Fibroblast of the aortic adventitia (primary cell): ENCODE measurements at places on chromosomes 5 and 9. TPM values are rescaled to one million over a fixed set of nuclear protein-coding genes. Genes with fewer than 3 reads are reported as not detected.

DNA sequence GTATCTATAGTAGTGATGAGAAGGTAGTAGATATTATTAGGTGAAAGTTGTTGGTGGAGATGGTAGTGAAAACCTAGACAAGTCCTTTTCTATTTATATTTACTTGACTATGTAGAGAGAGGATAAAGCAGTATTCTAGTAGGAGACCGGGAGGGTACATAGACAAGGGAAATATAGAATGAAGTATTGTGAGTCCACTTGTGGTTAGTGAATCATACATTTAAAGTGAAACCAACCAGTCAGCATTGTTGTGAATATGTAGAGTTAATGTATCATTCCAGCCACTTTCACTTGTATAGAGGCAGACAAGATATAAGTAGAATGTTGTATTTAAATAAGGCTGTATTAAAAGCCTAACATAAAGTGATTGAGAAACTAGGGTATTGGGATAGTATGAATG lies 1711.3 kb upstream of the ACO1 start:
- DNase-seq, result no peak

DNA sequence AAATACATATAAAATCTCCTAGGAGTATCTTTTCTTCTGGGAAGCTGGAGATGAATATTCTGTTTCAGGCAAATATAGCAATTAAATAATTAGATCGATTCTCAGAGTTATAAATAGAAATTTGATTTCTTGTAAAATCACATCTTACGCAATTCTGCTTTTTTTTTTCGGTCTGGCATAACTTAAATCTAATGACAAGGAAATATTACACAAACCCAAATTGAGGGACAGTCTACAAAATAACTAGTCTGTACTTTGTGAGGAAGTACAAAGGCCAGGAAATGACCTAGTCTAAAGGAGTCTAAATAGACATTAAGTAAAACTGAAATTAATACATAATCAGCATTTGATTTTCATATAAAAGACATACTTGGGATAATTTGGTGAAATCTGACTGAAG lies 133.3 kb downstream of the KIAA0825 start:
- no peak for DNase-seq

GRCh38 chr9:133546287-133546680 lies 11.8 kb downstream of the ADAMTSL2 start:
- DNase-seq, result no peak

GRCh38 chr9:948497-948896 lies 28.0 kb upstream of the DMRT3 start:
- DNase-seq, result no peak

DNA sequence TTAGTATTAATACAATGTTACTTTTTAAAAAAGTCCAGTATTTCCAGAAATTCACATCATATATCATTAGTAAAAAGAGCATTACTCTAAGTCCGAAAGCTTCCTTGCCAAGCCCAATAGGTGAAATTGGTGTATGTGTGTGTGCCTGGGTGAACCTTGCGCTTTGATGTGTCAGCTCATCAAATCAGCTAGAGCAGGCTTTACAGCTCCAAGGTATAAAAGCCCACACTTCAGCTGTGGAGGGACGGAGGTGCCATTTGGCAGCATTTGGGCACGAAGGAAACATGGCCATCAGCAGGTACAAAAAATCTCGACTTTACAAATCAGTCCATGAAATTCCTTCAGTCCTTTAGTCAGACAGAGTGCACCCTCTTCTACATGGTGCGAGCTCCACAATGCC lies 76.5 kb upstream of the IL7R start:
- DNase-seq, result no peak

- peak; percentile 96 for DNase-seq
Observed at GRCh38 chr9:130860458-130861316, 25.6 kb downstream of the ABL1 start.

- no peak for DNase-seq
Observed at GRCh38 chr5:2588850-2589501, 162.5 kb downstream of the IRX2 start.

DNA sequence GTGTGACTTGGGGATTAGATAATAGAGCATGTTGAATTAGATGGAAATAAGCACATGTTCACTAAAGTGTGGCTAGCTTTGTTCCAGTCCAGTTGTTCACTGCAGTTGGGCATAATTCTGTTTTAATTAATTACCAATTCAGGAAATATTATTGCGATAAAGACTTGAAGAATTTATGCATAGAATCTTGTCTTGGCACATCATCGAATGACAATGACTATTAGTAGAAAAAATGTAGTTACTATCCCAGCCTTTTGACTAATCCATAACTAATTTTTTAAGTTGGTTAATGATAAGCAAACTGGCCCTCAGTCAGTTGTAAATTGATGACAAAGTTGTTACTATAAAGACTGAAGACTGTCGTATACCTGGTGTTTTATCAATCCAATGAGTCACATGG lies 10.5 kb downstream of the LNPEP start:
- DNase-seq, result no peak

DNA sequence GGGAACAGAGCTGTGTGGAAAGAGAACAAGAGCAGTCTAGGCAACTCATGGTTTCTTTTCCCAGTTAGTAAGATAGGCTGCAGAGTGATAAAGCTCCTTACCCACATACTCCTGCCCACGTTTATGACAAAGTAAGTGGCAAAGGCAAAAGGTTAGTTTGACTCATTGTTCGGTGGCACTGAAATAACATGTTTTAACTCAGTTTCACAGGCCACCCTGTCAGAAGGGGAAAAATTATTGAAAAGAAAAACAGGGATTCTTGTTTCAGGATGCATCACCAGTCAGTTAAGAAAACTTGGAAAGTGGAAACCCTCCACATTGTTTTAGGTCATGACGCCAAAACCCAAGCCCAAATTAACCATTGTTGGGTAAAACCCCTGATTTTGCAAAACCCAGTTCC lies 22.3 kb upstream of the DAB2 start:
- DNase-seq, result peak; percentile 77

DNA sequence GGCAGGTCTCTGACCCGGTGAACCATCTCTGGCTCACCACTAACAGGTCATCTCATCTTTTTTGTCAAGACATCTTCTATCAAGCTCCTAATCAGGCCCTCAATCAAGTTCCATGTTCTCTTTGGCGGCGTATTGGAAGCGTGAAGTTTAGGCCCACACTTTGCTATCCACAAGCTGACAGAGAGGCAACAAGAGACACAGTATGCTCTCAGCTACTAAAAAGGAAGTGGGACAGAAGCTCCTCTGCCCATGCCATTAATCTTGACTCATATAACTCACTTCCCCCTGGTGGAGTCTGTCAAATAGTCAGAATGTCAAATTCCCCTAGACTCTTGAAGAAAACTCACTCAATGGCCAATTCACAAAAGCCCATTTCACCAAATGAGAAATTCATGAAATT lies 77.6 kb upstream of the TMC1 start:
- DNase-seq, result no peak

- DNase-seq, result no peak
Observed at GRCh38 chr5:19247302-19247701, 740.7 kb downstream of the CDH18 start.

- peak; percentile 58 for DNase-seq
Observed at GRCh38 chr9:136572003-136572827, 26.4 kb upstream of the NOTCH1 start.

DNA sequence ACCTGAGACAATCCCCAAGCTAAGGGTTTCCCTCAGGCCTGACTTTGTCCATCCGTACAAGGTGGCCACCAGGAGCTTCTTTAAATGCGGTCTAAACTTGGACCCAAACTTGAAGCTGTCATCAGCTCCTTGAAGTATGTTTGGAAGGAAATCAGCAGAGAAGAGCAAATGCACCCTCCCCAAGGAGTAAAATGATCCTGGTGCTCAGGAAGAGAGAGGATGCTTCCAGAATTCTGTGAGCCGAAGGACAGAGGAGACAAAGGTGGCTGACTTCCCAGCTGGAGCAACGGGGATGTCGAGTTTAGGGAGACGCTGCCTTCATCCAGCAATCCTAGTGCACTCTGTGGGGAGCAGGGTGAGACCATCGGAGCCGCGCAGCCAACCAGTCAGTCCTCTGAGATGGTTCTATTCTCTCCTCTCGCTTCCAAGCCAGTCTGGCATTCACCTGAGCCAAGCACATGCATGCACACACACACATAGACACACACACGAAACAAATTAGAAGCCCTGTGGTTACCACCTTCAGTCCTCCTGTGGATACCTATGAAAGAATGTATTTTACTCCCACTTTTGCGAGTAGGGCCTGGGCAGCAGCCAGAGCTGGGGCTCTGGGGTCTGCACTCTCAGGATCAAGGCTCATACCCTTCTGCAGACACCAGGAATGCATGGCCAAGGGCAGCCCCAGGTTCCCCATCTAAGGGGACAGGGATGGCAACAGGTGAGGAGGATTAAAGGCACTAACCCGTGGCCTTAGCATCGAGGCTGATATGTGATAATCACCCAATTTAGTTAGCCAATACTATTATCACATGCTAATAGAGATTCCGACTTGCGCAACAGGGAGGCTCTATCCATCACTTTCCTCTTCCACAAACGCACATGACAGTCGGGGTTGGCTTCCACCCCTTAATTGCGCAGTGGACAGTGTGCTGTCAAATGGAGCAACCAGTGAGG lies 75.8 kb downstream of the GTF3C4 start:
- DNase-seq, result no peak

- no peak for DNase-seq
Observed at GRCh38 chr5:66974256-66974655, 222.3 kb downstream of the CD180 start.

The GPR151 gene
- total RNA-seq, result not detected in 2 replicates

The AK6 gene
- 47.3 and 55.2 TPM in 2 replicates for total RNA-seq

The STKLD1 gene
- 0.33 and 1.3 TPM in 2 replicates for total RNA-seq

The SPINK7 gene
- 0.41 TPM in 1 of 2 replicates, not detected in the other for total RNA-seq

The ACOT12 gene
- 0.27 TPM in 1 of 2 replicates, not detected in the other for total RNA-seq

The MLANA gene
- not detected in 2 replicates for total RNA-seq
